ENCODE measurements at places on chromosomes 11 and 22. TPM values are rescaled to one million over a fixed set of nuclear protein-coding genes. Genes with fewer than 3 reads are reported as not detected.

Gene PHLDA2
- 0.41 TPM for total RNA-seq

Gene CECR2
- 0.05 TPM for total RNA-seq

Gene CRYBB3
- total RNA-seq, result not detected

Gene SLC22A8
- total RNA-seq, result not detected

Gene RHOD
- not detected for total RNA-seq

Gene C11orf91
- not detected for total RNA-seq

Gene LMNTD2
- 5.8 TPM for total RNA-seq

Gene TMEM184B
- 39.9 TPM for total RNA-seq

Gene TSPAN18
- 66.7 TPM for total RNA-seq

Gene GGT5
- total RNA-seq, result not detected

Gene FXYD2
- 0.43 TPM for total RNA-seq

Gene PTGDR2
- total RNA-seq, result 0.91 TPM

Gene RNF215
- total RNA-seq, result 8.6 TPM

Gene RAB38
- 0.91 TPM for total RNA-seq

Gene OR5D13
- total RNA-seq, result not detected

Gene BTBD18
- total RNA-seq, result not detected

Gene SCUBE1
- total RNA-seq, result not detected

Measured in activated naive CD4-positive, alpha-beta T cell treated with anti-CD3 and anti-CD28 coated beads, Interleukin-2, amount 10 ng/mL, durations not matched to agents 5 hours and 36 hours (primary cell).